Lung (tissue), 17 donors: ENCODE measurements at places on chromosomes 16 and 17.

GRCh38 chr16:17359788-17360390 lies 110.9 kb downstream of the XYLT1 start:
- DNase-seq = no peak

GRCh38 chr17:41864498-41864835 lies 756 bp downstream of the KLHL11 start:
- DNase-seq = no peak

DNA sequence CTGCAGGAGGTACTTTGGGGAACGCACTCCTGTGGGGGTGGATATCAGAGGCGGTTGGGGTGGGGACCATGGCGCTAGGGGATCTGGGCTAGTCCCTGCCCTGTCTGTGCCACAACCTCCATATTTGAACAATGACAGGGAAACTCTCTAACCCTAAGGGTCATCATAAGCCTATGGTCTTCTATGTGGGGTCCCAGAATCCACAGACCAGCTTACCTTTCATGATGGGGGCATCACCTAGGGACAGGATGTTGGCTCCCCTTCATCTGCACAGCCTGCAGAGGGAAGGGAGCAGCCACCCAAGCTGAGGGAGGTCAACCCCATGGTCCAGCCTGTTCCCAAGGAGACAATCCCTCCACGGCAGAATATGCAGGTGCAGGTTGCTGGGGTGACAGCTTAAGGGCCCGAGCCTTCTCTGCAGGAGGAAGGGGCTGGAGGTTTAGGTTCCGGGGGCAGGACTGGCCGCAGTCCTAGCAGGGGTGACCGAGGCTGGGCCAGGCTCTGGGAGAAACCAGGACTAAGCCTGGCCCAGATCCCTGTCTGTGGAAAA lies 1.7 kb downstream of the ORAI3 start:
- DNase-seq = no peak

GRCh38 chr16:56270828-56271227 lies 79.5 kb downstream of the GNAO1 start:
- no peak for DNase-seq
